Testis (tissue), 5 donors: ENCODE measurements at places on chromosomes 7 and 10. TPM values are rescaled to one million over a fixed set of nuclear protein-coding genes. Genes with fewer than 3 reads are reported as not detected.

Gene PTPRN2
- total RNA-seq, result 10.8 TPM

GRCh38 chr7:3282457-3282856 is 18.6 kb upstream of the SDK1 start:
- H3K4me1 ChIP-seq, result peaks cover 5% of the 10 kb centered on the region
- DNase-seq, result peak; percentile 65
- no peaks in the 10 kb centered on the region for H3K27me3 ChIP-seq
- H3K4me3 ChIP-seq, result no peak overlapping the region
- H3K27ac ChIP-seq, result peak overlapping the region; percentile 79

DNA sequence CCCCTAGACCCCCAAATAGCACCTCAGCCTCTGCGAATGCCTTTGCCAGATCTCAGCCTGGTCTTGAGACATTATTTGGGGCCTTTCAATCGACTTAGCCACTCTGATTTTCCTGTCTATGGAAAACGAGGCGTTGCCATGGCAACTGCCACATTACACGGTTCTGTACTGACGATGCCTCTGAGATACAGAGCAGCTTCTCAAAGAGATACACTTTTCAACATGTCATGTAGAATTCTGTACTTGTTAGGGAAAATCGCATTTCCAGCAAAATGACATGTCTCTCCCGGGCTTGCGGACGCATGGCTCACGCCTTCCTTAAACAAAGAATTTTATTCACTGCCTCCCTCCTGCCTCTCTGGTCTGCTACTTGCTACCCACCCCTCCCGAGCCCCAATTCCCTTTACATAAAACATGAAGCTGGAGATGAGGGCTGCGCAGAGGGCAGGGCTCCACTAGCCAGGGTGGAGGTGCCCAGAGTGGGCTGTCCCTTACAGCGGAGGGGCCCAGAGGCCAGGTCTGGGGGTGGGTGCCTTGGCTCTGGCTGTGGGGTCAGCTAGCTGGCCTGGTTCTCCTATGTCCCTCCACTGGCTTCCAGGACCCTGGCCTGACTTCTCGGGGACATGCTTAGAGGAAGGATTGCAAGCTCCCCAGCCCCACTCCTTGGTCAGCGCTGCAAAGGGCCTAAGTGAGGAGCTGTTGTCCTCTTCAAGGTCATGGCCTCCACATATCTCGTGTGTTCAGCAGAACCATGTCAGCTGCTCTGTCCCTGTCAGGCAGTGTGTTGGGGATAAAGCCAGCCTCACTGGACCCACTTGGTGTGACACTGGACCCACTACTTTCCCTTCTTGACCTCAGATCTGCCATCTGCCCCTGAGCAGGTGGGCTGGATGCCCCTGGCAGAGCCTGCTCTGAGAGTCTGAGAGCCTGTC is 342.5 kb downstream of the RPS24 start:
- no peak overlapping the region for H3K4me3 ChIP-seq
- peaks cover 18% of the 10 kb centered on the region for H3K4me1 ChIP-seq
- peak; percentile 36 for DNase-seq

- no peak for DNase-seq
- no peaks in the 10 kb centered on the region for H3K4me1 ChIP-seq
- no peak overlapping the region for H3K4me3 ChIP-seq
- H3K27me3 ChIP-seq, result no peaks in the 10 kb centered on the region
- no peaks in the 10 kb centered on the region for H3K36me3 ChIP-seq
These were observed 134.9 kb downstream of the SH2D4B start for GRCh38 chr10:80672613-80673012.

DNA sequence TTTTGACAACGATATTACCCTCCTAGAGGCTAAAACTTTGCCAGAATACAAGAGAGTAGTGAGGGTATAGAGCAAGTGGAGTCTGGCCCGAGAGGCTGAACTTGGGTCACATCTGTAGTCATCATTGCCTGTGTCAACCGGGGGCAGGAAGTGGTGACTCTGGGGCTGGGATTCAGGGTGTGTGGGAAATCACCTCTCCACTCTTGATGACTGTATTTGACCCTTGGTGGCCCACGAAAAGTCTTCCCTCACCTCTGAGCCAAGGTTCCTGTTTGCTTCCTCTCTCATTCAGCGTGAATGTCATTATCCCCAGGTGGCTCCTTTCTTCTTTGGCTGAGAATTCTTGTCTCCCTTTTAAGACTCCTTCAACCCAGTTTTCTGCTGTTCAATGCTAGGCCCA is 240.4 kb downstream of the ABCA13 start:
- H3K4me3 ChIP-seq, result no peak overlapping the region
- H3K27ac ChIP-seq, result no peak overlapping the region
- no peaks in the 10 kb centered on the region for H3K36me3 ChIP-seq
- H3K27me3 ChIP-seq, result no peaks in the 10 kb centered on the region

DNA sequence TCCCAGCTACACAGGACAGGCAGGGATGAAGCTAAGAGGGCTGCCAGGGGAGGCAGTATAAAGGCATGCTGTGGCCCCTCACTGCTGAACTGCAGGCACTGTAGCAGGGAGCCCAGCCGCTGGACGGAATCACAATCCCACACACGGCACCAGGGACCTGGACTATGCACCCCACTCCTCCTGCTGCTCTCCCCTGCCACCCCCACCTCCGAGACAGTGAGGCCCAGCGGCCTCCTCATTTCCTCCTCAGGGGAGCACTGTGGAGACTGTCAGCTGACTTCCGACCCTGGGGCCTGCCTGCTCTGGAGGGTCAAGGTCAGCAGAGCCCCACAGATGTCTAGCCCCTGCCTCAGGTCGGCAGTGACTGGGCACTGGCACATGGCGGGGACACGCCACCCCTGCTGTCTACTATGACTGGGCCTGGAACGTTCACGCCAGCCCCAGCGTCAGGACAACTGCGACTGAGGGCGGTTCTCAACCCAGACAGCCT is 92.7 kb downstream of the FAM53B start:
- peaks cover 50% of the 10 kb centered on the region for H3K4me1 ChIP-seq
- H3K36me3 ChIP-seq, result no peaks in the 10 kb centered on the region
- H3K27ac ChIP-seq, result no peak overlapping the region
- no peak overlapping the region for H3K4me3 ChIP-seq

Gene GIMAP8
- 3.8 TPM for total RNA-seq

- no peak overlapping the region for H3K27ac ChIP-seq
- H3K36me3 ChIP-seq, result no peaks in the 10 kb centered on the region
- no peaks in the 10 kb centered on the region for H3K27me3 ChIP-seq
- no peak for DNase-seq
These were observed 19.1 kb downstream of the GPR26 start for GRCh38 chr10:123685260-123685659.

GRCh38 chr10:88121361-88121760 is 257.9 kb downstream of the PTEN start:
- no peak overlapping the region for H3K4me3 ChIP-seq
- no peak overlapping the region for H3K27ac ChIP-seq
- H3K36me3 ChIP-seq, result no peaks in the 10 kb centered on the region
- peaks cover 4% of the 10 kb centered on the region for H3K4me1 ChIP-seq
- no peaks in the 10 kb centered on the region for H3K27me3 ChIP-seq
- DNase-seq, result no peak

Gene PNLIPRP3
- total RNA-seq, result not detected

GRCh38 chr10:31359979-31360378 is 41.0 kb downstream of the ZEB1 start:
- no peak overlapping the region for H3K4me3 ChIP-seq
- no peak for DNase-seq
- no peaks in the 10 kb centered on the region for H3K27me3 ChIP-seq
- H3K36me3 ChIP-seq, result no peaks in the 10 kb centered on the region
- no peaks in the 10 kb centered on the region for H3K4me1 ChIP-seq

DNA sequence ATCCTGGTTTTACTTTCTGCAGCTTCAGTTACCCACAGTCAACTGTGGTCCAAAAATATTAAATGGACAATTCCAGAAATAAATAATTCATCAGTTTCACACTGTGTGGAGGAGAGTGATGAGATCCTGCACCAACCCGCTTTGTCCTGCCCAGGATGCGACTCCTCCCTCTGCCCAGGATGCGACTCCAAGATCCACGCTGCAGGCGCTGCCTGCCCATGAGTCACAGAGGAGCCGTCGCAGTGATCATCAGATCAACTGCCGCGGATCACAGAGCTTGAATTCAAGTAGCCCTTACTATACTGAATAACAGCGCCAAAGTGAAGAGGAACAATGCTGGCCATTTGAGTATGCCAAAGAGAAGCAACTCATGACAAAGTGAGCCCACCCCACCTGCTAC is 61.5 kb downstream of the GRB10 start:
- no peak overlapping the region for H3K27ac ChIP-seq
- no peaks in the 10 kb centered on the region for H3K36me3 ChIP-seq
- H3K4me1 ChIP-seq, result peaks cover 7% of the 10 kb centered on the region
- H3K4me3 ChIP-seq, result no peak overlapping the region
- no peak for DNase-seq

Gene ZNF425
- total RNA-seq, result 3.0 TPM

DNA sequence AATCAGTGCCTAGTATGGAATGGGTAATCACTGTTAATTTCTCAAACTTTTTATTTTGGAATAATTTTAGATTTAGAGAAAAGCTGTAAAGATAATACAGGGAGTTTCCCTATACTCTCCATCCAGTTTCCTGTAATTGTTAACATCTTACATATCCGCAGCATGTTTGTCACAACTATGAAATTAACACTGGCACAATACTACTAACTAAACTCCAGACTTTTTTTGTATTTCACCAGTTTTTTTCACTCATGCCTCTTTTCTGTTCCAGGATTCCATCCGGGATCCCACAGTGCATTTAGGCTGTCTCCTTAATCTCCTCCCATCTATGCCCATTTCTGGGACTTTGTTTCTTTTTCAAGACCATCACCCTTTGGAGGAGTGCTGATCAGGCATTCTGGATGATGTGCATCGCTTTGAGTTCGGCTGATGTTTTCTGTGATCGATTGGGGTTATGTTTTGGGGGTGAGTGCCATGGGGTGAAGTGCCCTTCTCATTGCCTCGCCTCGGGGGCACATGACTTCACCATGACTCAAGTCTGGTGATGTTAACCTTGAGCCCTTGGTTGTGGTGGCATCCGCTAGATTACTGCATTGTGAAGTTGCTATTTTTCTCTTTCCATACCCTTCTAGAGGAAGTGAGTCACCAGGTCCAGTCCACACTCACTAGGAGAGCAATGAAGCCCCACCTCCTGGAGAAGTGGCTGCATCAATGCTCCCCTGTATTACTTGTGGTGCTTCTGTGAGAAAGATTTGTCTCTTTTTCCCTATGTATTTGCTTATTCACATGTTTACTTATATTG is 43.9 kb upstream of the GRB10 start:
- no peak for DNase-seq
- no peak overlapping the region for H3K27ac ChIP-seq
- no peaks in the 10 kb centered on the region for H3K4me1 ChIP-seq
- H3K4me3 ChIP-seq, result no peak overlapping the region
- H3K27me3 ChIP-seq, result no peaks in the 10 kb centered on the region
- no peaks in the 10 kb centered on the region for H3K36me3 ChIP-seq

GRCh38 chr10:121332829-121333765 is 265.1 kb downstream of the FGFR2 start:
- no peak overlapping the region for H3K27ac ChIP-seq
- H3K36me3 ChIP-seq, result no peaks in the 10 kb centered on the region
- no peak overlapping the region for H3K4me3 ChIP-seq

GRCh38 chr7:150311146-150311545 is 12.0 kb upstream of the LRRC61 start:
- H3K4me1 ChIP-seq, result no peaks in the 10 kb centered on the region
- DNase-seq, result no peak
- no peak overlapping the region for H3K27ac ChIP-seq
- H3K27me3 ChIP-seq, result no peaks in the 10 kb centered on the region

Gene CNTNAP2
- 4.4 TPM for total RNA-seq

- H3K4me1 ChIP-seq, result no peaks in the 10 kb centered on the region
- no peaks in the 10 kb centered on the region for H3K27me3 ChIP-seq
- no peak overlapping the region for H3K4me3 ChIP-seq
- no peak overlapping the region for H3K27ac ChIP-seq
- no peak for DNase-seq
- H3K36me3 ChIP-seq, result no peaks in the 10 kb centered on the region
These were observed 52.8 kb downstream of the LSMEM1 start for GRCh38 chr7:112533591-112533990.

GRCh38 chr7:50353894-50354595 is 49.5 kb downstream of the IKZF1 start:
- H3K4me3 ChIP-seq, result no peak overlapping the region
- H3K27ac ChIP-seq, result no peak overlapping the region
- no peaks in the 10 kb centered on the region for H3K4me1 ChIP-seq
- H3K27me3 ChIP-seq, result no peaks in the 10 kb centered on the region
- DNase-seq, result no peak

GRCh38 chr10:124955243-124955642 is 13.3 kb downstream of the ZRANB1 start:
- H3K36me3 ChIP-seq, result no peaks in the 10 kb centered on the region
- peaks cover 5% of the 10 kb centered on the region for H3K4me1 ChIP-seq
- no peak overlapping the region for H3K4me3 ChIP-seq
- no peak overlapping the region for H3K27ac ChIP-seq

- no peaks in the 10 kb centered on the region for H3K4me1 ChIP-seq
- no peaks in the 10 kb centered on the region for H3K36me3 ChIP-seq
- H3K27ac ChIP-seq, result no peak overlapping the region
- no peak for DNase-seq
- H3K4me3 ChIP-seq, result no peak overlapping the region
These were observed 125.6 kb downstream of the LSM5 start for GRCh38 chr7:32364581-32364980.

Gene FGFBP3
- total RNA-seq, result 0.93 TPM

Gene TMEM178B
- 7.2 TPM for total RNA-seq

DNA sequence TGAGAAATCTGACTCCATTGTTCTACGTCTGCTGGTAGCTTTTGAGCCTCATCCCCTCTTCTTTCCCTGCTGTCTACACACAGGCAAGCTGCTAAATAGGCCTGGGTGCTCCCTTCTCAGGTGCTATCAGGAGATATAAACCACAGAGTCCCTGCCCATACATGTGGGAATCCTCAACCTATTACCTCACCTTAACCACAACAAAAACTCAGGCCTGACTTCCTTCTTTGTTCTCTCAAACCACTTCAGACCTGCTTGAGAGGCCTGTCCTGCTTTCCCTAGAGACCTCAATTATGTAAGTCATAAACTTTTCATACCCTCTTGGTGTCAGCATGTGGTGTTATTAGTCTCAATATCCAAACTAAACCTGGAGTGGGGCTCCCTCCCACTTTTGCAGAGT is 75.0 kb upstream of the MAGI2 start:
- H3K27me3 ChIP-seq, result no peaks in the 10 kb centered on the region
- DNase-seq, result no peak
- no peak overlapping the region for H3K27ac ChIP-seq
- no peak overlapping the region for H3K4me3 ChIP-seq

Gene GAD2
- total RNA-seq, result 1.0 TPM

GRCh38 chr10:49335364-49335972 is 36.5 kb downstream of the C10orf71 start:
- no peak overlapping the region for H3K4me3 ChIP-seq
- DNase-seq, result no peak
- H3K27ac ChIP-seq, result no peak overlapping the region

DNA sequence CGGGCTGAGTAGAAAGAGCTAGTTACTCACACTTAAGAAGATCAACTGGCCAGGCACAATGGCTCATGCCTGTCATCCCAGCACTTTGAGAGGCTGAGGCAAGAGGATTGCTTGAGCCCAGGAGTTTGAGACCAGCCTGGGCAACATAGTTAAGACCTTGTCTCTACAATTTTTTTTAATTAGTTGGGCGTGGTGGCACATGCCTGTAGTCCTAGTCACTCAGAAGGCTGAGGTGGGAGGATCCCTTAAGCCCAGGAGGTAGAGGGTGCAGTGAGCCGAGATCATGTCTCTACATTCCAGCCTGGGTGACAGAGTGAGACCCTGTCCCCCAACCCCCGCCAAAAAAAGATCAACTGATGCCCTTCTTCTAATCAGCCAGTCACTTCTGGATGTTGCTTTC is 74.6 kb upstream of the ATP6V0A4 start:
- H3K27me3 ChIP-seq, result no peaks in the 10 kb centered on the region
- H3K36me3 ChIP-seq, result no peaks in the 10 kb centered on the region
- no peak for DNase-seq
- no peak overlapping the region for H3K4me3 ChIP-seq

GRCh38 chr7:52436278-52436677 is 599.2 kb upstream of the POM121L12 start:
- H3K4me3 ChIP-seq, result no peak overlapping the region
- H3K27ac ChIP-seq, result no peak overlapping the region
- H3K27me3 ChIP-seq, result no peaks in the 10 kb centered on the region
- no peaks in the 10 kb centered on the region for H3K4me1 ChIP-seq
